ENCODE measurements at places on chromosomes 4 and X.

- no peak for DNase-seq
These were observed 171.5 kb downstream of the PCDH18 start for GRCh38 chr4:137360761-137361160.

- DNase-seq = no peak
These were observed 337.6 kb downstream of the STIM2 start for GRCh38 chr4:27198246-27198645.

GRCh38 chr4:165524532-165525190 is 145.9 kb downstream of the CPE start:
- no peak for DNase-seq

- DNase-seq = no peak
These were observed at the start of gene ATOH1 for GRCh38 chr4:93828332-93828994. Gene ATOH1 (plus strand): TSS chr4:93828753. CDS start chr4:93828927, 174 bp downstream.

- no peak for DNase-seq
These were observed 33.8 kb downstream of the PNMA5 start for GRCh38 chrX:152960115-152960514.

DNA sequence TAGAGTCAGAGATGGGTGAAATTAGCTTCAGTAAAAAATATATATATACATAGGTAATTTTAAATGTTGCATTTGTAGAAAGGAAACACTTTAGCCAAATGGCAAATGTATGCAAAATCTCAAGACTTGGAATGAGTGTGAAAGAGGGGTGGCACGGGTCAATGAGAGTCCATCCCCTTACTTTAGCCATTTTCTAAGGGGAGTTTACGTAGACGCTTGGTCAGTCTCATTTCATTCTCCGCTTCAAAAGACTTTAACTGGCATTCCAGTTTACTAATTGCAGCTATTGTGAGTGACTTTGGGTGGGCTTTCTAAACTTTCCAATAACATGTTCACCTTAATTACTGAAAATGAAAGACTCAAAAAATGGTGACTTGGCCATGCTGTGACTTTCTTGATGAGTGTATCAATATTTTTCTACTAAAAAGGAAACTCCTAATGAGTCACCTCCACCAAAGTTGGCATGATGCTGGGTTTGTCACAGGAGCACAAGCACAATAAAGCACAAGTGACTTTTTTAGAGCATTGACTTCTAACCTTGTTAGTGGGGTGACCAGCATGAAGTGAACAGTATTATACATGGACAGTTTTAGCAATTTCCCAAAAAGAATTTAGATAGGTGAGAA is 356.0 kb upstream of the RASGEF1B start:
- no peak for DNase-seq

DNA sequence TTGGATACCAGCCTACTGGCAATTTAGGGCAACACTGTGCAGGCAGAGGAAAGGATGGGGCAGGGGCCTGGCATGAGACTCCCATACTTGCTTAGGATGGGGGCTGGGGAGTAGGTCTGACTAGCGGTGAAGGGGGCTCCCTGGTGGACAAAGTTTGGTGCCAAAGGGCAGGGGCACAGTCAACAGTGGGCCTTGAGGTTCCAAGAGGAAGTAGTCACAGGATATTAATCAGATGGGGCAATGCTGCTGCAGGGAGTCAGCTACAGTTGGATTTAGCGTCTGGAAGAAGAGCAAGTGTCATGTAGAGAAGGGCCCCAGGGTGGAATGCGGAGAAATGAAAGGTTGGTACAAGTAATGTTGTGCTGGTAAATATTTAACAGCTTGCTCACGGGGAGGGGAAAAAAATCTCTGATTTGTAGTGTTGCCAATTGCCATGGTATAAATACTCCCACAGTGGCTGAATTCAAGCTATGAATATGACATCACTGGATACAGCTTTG is 139.4 kb downstream of the PJA1 start:
- DNase-seq = no peak

- no peak for DNase-seq
These were observed 57.2 kb upstream of the UGT2B7 start for GRCh38 chr4:69039071-69039470.

DNA sequence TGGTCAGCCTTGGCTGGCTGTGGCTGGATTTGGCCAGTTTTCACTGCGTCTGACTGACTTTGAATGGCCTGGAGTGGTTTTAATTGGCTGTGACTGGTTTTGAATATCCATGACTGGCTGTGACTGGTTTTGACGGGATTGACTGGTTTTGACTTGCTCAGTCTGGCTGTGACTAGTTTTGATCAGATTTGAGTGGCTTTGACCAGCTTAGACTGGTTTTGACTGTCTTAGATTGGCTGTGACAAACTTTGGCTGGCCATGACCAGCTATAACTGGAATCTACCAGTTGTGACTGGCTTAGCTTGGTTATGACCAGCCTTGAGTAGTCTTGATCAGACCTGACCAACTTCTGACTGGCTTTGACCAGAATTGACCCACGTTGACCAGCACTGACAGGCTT is 168.4 kb upstream of the AMOT start:
- no peak for DNase-seq

- DNase-seq = no peak
These were observed 1575.8 kb upstream of the PABPC4L start for GRCh38 chr4:135777361-135777760.

DNA sequence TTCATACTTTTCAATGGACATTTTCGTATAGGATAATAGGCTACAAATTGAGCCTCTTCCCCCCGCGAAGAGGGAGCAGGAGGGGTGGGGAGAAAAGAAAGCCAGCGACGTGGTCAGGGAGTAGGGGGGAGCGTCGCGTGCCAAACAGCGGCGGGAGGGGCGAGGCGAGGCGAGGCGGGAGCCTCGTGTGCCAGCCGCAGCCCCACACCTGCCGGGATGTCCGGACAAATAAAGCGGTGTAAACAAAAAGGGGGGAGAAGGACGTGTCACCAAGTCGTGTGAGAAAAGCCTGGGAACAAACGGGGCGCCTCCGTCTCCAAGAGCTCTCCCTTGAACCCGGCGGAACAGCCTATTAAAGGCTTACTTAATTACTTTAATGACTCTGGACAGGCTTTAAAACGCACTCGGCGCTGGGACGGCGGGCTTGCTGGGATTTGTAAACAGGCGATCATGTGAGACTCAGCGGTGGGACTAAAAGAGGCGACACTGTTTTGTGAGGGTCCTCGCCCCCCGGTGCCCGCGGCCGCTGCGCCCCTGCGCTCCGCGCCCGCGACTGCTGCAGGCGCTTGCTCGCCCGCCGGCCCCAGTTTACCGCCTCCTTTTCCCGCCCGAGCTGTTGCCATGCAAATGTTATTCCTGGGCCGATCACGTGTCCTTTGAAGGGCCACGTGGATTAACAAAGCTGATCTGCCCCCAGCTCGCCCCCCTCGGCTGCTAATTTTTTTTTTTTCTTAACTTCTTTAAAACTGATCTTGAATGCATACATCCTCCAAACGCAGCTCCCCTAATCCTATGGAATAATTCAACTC is at the start of gene HELT:
Gene HELT, plus strand, starts transcription at position 527 of the 809 bp plus-strand sequence. CDS start 439 bp downstream, outside the sequence.
- DNase-seq = no peak

- no peak for DNase-seq
These were observed 43.0 kb downstream of the TFDP3 start for GRCh38 chrX:133175162-133175561.

- DNase-seq = no peak
These were observed 1.4 kb downstream of the MID1 start for GRCh38 chrX:10618961-10619360.

DNA sequence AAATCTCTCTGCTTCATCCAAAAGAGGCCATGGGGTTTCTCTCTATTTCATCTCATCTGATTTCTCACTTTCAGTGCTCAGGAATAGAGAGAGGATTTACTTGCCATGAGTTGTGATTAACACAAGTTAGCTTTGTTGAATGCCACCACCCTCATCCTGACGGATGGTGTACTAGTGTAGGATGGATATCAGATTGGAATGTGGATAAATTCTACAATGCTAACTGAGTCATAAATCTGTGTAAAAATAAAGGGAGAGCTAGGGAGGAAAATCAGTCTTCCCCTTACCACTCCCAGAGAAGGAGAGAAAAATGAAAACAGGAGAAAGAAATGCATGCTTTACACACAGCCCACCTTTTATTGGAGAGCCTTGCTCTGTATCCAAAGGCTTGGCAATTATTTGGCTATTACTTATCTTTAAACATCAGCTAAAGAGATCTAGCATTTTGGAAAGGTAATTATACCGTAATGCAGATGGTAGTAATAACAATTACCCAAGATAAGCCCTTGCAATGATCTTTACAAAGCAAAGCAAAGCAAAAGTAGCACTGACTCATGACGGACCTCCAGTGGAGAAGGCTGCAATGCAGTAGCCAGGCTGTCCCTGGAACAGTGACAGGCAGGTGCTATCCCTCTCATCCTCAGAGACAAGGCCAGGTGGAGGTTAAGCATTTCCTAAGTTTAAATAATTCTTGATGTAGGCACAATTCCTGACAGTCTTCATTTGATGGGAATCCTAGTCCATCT is 306.3 kb upstream of the PPARGC1A start:
- DNase-seq = no peak

GRCh38 chr4:16952462-16952871 is 54.0 kb upstream of the LDB2 start:
- no peak for DNase-seq

DNA sequence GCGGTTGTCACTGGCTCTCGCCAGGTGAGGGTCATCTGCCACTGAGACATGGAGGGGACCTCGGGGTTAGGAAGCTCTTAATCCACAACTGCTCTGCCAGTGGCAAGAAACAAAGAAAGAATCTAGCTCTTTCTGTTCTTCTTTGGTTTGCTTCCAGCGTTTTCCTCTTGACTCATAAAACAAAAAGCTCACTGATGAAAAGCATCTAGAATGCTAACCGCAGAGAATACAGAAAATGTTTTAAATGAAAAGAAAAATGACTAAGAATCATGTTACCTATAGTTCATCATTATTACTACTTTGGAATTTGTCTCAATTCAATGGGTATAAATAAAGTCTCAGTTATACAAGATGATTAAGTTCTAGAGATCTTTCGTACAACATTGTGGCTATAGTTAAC is 274.8 kb upstream of the TENM3 start:
- no peak for DNase-seq

DNA sequence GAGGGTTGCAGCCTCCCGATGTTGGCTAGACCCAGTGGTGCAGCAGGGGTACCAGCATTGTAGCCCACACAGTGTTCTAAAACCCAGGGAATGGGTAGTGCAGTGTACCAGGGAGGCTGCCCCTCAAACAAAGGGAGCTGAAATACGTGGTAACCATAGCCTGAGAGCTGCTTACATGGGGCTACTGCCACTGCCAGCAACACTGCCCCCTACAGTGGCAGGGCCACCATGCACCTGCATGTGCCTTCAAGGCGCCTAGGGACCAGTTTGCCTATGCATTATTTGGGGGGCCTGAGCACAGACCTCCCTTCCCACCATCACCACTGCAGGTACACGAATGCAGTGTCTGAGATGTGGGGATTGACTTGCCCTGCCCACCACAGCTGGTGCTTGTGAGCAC is 21.0 kb upstream of the BMP15 start:
- no peak for DNase-seq

- no peak for DNase-seq
These were observed 145.0 kb downstream of the SPCS3 start for GRCh38 chr4:176464748-176465147.

GRCh38 chrX:135531813-135532212 is 11.4 kb downstream of the INTS6L start:
- no peak for DNase-seq

DNA sequence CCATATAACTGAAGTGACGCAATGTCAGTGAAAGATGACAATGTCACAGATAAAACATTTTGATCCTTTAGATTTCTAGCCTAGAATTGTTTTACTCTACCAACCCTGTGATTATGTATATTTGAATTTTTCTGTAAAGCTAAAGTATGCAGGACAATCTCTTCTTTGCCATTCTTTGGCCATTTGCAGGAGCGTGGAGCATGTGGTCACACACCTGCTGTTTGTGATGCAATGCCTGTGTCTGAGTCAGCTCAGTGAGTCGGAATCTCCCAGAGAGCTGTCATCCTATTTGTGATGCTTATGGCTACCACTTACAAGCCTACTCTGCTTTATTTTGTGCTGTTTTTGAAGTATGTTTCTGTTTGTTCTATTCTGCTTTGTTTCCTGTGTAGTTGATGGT is 214.5 kb downstream of the NAF1 start:
- DNase-seq = no peak

- DNase-seq = no peak
These were observed 115.8 kb downstream of the VEGFC start for GRCh38 chr4:176676901-176677300.

GRCh38 chr4:144967161-144967560 is 130.8 kb downstream of the ANAPC10 start:
- no peak for DNase-seq

DNA sequence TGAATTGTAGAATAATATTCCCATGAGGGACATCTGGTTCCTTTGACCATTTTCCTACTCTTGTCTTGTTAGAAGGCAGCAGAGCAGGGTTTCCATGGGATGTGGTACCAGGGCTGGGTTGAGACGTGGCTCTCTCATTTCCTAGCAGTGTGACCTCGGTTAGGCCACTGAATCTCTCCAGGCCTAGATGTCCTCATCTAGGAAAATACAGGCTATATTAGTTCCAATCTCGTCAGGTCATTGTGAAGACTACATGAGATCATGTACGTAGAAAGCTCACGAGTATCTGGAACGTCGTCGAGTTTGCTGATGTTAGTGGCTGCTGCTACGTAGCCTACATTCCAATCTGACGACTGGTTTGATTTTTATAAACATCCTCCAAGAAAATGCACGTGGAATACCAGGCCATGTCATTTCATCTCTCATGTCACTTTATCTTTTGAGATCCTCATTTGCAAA is 278.2 kb upstream of the GATB start:
- no peak for DNase-seq

- no peak for DNase-seq
These were observed 285.9 kb downstream of the ARHGAP10 start for GRCh38 chr4:148017801-148018200.

DNA sequence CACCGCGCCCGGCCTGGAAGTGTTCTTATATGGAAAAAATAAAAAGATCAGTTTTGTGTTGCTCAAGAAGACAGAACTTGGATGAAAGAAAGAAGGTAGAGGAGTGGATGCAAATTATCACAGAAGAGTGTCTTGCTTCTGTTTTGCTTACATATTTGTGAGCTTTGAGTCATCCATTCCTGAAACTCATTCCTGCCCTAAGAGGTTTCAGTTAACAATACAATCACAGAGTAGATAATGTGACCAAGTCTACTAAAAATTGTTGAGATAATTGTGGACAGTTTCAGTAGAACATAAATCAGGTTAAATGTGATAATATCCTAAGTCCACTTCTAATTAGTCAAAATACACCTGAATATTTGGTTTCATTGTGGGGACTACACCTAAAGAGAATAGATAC is 26.4 kb upstream of the LRCH2 start:
- DNase-seq = no peak

GRCh38 chrX:109847257-109848187 is 114.5 kb upstream of the ACSL4 start:
- no peak for DNase-seq

DNA sequence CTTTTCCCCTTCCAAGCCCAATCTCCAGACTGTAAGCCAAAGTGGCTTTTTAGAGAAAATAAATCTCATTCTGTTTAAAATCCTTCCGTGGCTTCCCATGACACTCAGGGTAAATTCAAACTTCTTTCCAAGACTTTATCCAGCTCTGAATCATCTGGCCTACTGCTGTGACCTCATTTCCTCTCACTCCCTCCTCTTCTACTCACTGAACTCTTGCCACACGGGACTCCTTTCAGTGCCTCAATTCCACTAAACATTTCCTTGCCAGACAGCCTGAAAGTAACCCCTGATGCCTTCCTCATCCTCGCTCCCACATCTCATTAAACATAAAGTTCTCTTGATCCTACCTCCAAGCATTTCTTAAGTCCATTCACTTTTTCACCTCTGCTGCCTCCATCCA is 27.8 kb upstream of the RNF128 start:
- DNase-seq = no peak

All from esophagus squamous epithelium (tissue), 5 donors.